Left forelimb (tissue), 1 donor: ENCODE measurements at places on chromosomes 5 and 9.

DNA sequence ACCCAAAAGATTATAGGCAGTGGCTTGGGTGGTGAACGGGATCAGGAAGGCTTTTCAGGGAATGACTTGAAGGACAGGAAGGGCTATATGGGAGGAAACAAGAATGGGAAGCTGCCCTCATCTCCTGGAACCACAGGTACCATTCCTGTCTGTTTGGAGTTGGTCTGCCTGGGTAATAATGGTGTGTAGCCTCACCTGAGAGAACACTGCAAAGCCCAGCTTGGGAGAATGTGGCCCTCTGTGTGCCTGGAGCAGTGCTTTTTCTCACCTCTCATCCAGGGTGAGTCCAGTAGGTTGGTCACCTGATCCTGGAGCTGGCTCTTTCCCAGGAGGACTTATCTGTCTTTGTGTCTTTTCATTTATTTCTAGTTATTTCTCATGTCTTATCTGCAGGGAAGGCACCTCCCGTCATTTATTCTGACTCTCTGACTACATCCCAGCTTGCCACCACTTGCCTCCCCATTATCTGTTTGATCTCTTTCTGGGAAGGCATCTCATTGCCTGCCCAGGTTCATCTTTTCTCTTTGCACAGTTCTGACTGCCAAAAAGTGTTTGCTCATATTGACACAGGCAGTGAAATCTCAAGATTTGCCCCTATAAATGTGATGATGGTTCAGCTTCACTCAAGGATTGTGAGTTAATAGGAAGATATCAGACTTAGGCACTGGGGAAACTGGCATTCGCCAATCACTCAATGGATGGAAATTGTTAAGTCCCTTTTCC, 22.5 kb upstream of the OR2S2 start:
- DNase-seq: no peak

GRCh38 chr5:142806841-142807267, 36.7 kb downstream of the ARHGAP26 start:
- DNase-seq: no peak

GRCh38 chr5:15791274-15791673, 291.3 kb downstream of the FBXL7 start:
- no peak for DNase-seq

- DNase-seq: no peak
Measured at GRCh38 chr5:18216016-18216415, 581.8 kb downstream of the TAF11L14 start.

DNA sequence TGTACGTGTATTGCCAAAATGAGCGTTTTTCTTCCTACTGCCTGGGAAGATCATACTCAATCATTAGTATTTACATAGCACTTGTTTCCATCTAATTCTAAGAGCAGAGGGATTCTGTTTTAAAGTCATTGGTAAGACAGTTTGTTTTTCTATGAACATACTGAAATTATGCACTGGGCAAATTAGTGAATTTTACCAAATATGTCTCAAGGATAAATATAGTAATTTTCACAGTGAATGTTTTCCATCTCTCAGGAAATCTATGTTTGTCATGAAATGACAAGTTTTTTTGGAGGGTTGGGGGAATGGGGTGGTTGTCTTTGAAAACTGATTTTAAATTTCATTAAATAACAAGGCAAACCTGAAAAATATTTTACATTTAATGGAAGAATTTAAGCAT, 441.3 kb upstream of the ARRDC3 start:
- no peak for DNase-seq

DNA sequence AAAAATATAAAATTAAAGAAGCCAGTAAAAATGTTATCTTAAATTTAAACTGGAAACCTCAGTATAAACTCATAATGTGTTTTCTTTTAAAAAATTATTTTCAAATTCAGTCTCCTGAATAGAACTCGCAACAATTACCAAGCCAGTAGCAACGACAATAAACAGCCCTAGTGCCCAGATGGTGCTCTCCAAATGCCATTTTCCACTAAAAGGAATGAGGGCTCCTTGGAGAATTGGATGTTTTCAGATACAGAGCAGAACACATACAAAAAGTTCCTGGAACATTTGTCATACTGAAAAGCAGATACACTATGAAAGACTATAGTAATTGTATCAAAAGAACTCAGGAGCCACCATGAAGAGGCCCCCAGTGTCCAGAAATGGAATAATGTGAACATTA, 97.4 kb downstream of the TMC1 start:
- DNase-seq: no peak

- DNase-seq: peak; percentile 75
Measured at GRCh38 chr5:177005619-177006264, 837 bp downstream of the UIMC1 start.

- DNase-seq: no peak
Measured at GRCh38 chr9:101311191-101311590, 73.6 kb downstream of the BAAT start.

GRCh38 chr5:57102905-57103255, 71.0 kb upstream of the GPBP1 start:
- DNase-seq: no peak

DNA sequence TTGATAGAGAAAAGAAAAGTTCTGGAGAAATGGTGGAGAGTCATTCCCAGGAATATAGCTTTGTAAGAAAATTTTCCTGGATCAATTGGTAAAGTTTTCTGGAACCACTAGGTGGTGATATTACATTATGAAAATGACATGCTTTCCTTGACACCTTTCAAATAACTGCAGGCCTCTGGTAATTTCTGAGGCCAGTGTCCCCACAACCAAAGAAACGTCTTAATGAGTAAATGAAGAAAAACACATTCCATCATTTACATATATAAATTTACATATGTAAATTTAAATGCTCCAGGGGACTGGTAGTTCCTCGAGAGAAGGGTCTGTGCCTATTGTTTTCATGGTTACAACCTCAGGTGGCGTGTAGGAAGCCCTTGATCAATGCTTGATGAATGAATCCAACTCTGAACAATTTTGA, 17.2 kb upstream of the RGS3 start:
- no peak for DNase-seq

DNA sequence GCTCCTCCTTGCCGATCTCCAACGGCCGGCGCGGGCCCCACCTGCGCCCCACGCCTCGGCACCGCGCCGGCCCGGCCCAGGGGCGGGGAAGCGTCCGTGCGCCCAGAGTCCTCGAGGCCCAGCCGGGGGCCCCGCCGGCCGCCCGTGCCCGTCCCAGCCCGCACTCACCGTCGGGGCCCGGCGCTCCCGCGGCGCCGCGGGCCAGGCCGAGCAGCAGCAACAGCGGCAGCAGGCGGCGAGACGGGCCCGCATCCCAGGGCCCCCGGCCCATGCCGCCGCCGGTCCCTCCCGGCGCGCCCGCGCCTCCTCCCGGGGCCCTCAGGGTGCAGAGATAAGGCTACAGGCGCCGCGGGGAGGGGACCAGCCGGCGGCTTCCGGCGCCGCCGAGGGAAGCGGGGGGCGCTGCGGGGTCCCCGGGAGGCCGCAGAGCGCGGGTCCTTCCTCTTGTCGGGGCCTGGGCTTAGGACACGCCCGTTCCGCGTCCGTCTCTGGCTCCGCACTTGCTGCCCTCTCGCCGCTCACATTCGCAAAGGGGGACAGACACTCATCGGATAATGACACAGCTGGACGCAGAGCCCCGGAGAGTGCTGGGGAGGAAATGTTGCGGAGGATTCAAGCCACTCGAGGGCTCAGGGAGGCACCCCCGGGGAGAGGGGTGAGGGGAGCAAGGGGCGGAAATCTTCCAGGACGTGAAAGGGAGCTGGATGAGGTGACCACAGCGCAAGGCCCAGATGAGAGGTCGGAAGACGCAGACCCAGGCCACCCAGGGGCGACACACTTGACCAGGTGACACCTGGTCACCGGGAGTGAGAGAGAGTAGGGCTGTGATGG, at the start of gene SUSD1:
Gene SUSD1 (minus strand): TSS at position 333 of the 831 bp plus-strand sequence. CDS start 62 bp downstream, at position 271.
- no peak for DNase-seq

DNA sequence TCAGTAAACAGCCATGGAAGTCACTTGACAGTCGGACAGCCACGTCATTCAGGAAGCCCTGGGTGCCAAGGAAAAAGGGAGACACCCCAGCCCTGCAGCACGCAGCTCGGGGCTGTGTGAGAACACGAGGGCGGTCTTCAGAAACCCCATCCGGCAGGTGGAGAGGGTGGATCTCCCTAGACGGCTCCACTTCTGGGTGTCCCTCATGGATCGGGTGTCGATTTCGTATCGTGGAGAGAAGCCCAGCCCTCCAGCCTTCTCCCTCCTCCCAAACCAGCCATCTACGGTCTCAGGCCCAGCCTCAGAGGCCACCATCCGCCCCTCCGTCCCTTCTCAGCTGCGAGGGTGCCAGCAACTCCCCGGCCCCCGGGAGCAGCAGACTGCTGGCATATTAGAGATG, 65.5 kb upstream of the BARHL1 start:
- no peak for DNase-seq

DNA sequence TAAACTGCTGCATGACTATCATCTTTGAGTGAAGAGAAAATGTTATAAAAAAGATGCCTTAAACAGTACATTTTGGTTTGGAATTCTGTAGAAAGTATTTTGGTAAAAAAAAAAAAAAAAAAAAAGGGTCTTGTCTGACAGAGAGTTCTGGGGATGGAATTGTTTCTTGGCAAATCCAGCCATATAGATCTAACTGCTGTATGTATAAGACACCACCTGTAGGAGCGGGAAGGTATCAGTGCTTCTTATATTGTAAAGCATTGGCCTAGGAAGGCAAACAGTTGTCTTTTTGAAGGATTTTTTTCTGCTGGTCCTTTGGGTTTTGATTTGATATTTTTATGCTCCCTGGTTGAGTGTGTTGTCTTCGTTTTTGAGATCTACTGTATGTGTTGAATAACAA, 2.8 kb downstream of the PURA start:
- DNase-seq: no peak

GRCh38 chr5:98041661-98042060, 731.8 kb upstream of the RGMB start:
- DNase-seq: no peak

DNA sequence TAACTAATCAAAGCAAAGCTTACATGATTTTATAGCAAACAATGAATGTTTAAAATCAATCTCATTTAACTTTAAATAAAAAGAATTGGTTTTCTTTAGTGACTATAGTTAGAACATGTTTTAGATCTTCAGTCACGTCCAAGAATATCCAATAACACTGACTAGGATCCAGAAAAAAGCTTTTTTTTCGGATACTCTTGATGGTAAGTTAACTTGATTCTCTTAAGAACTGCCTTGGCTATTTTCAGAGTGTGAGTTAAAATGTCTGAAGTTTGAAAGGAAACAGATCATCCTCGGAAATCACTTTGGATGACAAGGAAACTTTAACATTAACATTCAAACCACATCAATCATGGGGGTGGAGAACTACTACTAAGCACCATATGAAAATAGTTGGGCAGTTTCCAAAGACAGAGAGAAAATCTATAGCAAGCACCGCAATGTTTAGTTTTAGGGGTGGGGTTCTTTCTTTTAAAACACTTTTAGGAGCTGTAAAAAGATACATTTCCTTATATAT, 83.7 kb upstream of the SLC27A6 start:
- no peak for DNase-seq

DNA sequence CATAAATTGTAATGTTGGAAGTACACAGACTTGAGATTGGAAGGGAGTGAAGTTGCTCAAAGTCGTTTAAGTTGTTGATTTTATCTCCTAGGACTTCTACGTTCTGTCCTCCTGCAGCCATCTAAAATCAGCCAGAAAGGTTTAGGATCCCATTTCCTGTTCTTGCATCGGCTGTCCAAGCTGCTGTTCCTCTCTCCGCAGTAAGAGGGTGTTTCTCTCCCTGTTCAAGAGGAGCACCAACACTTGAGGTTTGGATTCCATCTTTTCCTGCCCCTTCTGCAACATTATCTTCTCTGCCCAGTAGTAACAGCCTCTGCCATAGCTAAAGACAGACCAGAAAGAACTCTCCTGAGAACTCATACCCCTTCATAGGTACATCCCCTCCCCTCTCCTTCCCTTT, 373.4 kb downstream of the GADD45G start:
- DNase-seq: no peak

- no peak for DNase-seq
Measured at GRCh38 chr5:2254880-2255750, 372.4 kb upstream of the IRX4 start.

- no peak for DNase-seq
Measured at GRCh38 chr5:52738095-52738506, 49.6 kb upstream of the ITGA1 start.

DNA sequence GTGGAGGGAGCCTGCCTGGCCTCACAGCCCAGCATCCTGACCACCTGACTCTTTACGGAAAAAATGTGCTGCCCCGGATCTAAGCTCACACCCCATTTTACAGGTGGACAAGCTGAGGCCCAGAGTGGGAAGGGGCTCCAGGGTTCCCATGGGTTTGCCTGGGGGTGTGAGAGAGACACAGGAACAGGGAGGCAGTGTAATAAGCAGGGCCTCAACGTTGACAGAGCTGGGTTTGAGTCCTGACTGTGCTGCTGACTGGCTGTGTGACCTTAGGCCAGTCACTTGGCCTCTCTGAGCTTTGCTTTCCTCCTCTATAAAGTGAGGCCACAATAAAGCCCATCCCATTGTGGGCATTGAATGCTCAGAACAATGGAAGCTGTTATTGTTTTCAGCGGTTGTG, 73.7 kb downstream of the HMCN2 start:
- DNase-seq: no peak

DNA sequence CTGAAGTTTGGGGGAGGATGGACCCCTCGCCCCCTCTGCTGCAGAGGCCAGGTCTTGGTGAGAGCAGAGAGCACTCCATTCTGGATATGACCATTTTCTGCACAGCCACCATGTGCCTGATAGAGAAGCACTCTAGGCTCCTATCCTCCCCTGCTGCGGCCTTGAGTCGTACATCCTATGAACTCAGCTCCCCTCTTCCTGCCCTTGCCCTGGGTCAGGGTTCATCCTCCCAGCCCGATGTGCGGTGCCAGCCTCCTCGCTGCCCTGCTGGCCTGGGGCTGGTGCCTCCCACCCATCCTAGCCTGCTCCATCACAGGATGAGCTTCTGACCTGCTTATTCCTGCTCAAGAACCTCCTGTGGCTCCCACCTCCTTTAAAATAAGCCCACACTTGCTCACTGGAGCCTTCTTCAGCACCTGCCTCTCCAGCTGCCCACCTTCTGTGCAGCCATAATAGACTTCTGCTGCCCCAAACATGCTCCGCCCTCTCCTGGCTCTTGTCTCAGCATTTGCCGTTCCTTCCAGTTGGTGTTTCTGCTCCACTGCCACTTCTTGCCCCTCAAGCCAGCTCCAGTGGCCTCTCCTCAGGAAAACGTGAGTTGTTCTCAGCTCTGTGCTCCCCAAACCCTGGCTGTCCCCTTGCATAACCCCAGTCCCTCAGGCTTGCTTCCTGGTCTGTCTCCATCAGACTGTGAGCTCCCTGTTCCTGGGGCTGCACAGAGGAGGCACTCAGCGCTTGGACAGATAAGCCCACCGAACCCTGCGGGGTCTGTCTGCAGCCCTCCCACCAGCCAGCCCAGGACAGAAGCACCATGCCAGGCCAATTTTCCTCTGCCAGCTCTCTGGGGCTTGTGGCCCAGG, 22.3 kb upstream of the TTLL11 start:
- no peak for DNase-seq

DNA sequence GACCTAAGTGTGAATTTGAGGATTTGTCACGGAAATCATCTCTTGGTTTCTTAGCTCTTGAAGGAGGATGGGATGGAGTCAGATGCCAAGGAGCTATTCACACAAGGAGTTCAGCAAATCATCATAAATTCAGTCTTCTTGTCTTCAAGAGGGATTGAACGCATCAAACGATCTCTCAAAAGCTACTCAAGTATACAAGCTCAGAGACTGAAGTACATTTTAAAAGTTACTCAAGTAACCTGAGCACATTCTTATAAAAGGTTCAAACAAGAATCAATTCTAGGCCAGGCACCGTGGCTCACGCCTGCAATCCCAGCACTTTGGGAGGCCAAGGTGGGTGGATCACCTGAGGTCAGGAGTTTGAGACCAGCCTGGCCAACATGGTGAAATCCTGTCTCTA, 21.1 kb upstream of the GOLPH3 start:
- DNase-seq: no peak

- no peak for DNase-seq
Measured at GRCh38 chr9:636931-637591, 204.4 kb upstream of the DMRT1 start.
